ENCODE measurements at places on chromosomes 4 and X.

GRCh38 chrX:140507982-140508305 is 3.1 kb upstream of the SOX3 start:
- DNase-seq: no peak

- peak; percentile 40 for DNase-seq
Measured at GRCh38 chr4:81470456-81471297, 1.0 kb downstream of the RASGEF1B start.

DNA sequence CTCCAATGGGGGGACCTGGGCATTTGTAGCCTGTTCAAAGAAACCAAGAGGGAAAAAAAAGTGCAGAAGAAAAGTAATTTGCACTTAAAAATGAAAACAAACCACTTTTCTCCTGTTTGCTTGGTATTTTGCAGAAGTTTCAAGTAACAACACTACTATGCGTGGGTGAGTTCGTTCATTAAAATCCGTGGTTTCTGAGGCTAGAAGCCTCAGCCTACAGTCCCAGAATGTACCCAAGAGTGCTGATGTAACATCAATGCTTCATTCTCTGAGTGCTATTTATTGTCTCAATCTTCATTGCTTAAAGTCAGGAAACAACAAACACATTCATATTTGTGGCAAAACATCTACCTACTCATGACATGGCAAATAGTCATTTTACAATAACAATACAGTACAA is 29.2 kb downstream of the LGI2 start:
- no peak for DNase-seq

- DNase-seq: no peak
Measured at GRCh38 chr4:84965553-84966381, 723 bp downstream of the WDFY3 start.

GRCh38 chr4:80423553-80424224 is 88.2 kb downstream of the CFAP299 start:
- no peak for DNase-seq

GRCh38 chrX:10041383-10041782 is 74.2 kb downstream of the CLDN34 start:
- no peak for DNase-seq

DNA sequence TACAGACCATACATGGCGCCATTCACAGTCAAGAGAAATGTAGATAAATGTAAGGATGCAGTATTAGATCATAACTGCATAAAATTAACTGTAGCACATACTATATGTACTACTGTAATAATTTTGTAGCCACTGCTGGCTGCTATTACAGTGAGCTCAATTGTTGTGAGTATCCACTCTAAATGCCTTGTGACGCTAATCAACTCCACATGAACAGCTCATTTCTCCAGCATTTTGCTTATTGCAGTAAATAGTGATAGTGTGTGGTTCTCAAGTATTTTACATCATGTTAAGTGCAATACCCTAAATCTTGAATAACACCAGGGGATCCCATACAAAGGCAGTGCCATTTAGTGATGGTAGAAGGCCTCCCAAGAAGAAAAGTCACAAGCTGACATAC is 21.2 kb downstream of the FGFBP1 start:
- no peak for DNase-seq

GRCh38 chr4:174248407-174248806 is 35.1 kb downstream of the FBXO8 start:
- DNase-seq: no peak

DNA sequence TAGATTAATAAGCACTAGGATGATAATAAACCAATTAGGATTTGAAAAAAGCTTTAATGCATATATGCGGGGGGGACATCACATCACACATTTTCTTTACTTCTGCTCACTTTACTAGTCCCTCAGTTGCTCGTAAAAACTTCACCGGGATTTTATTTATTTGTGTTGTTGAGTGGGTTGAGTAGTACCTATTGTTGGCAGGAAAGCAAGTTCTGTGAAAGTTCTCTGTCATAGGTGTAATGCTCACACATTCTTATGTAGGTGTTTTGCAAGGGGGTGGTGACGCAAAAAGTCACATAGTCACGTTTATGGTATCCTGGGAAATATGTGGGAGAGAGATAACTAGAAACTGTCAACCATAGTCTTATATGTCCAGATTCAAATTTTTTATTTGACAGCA is 65.3 kb downstream of the PDLIM5 start:
- no peak for DNase-seq

GRCh38 chr4:53863158-53863557 is 201.2 kb downstream of the CHIC2 start:
- no peak for DNase-seq

DNA sequence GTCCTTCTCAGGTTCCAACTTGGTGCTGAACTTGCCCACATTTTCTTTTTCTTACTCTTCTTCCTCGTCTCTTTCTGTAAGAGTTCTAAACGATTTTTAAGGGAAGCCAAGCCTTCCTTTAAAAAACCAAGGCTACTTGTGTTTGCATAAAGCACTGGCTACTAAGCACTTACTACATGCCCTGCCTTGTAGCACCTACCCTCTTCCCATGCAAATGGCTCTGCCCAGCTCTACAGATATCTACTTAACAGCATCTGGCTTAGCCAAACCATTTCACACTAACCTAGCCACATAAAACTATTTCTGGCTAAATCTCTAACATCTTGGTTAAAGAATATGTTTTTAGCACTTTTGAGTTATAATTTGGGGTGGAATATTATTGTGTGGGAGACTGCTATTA is 26.9 kb upstream of the ARMCX2 start:
- no peak for DNase-seq
